Stimulated activated CD4-positive, alpha-beta T cell treated with anti-CD3 and anti-CD28 coated beads, Interleukin-1b, Interleukin-23, amount 100 ng/mL, for 1 hour (primary cell): ENCODE measurements at places on chromosomes 2 and 18.

- DNase-seq, result no peak
These were observed 643.3 kb downstream of the SOCS6 start for GRCh38 chr18:70931942-70932814.

GRCh38 chr18:21851327-21851961, 110.9 kb downstream of the MIB1 start:
- DNase-seq, result no peak

GRCh38 chr18:75592527-75592926, 165.0 kb upstream of the SMIM21 start:
- DNase-seq, result no peak

- DNase-seq, result no peak
These were observed 50.1 kb downstream of the SPRED2 start for GRCh38 chr2:65382323-65382722.

GRCh38 chr18:60163622-60164021, 209.0 kb downstream of the MC4R start:
- no peak for DNase-seq

DNA sequence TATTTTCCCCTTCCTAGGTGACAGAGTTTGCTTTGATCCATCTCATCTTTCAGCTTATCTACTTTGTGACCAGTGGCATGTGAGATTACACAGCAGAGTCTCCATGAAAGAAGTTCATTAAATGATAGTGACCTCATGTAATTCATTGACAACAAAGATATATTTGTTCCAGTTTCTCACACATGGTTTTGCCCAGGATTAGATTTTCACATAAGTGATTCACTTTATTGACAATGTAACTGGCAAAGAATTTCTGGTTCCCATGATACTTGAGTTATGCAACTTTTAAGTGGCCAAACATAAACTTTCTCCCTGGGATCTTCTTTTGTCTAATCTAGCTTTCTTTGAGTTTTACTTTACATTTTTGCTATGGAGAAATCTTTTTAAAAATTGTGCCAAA, 50.0 kb downstream of the MC4R start:
- no peak for DNase-seq

- DNase-seq, result no peak
These were observed 567.8 kb upstream of the KLHL29 start for GRCh38 chr2:22817197-22817596.

GRCh38 chr2:224016963-224017362, 22.1 kb downstream of the SERPINE2 start:
- no peak for DNase-seq

GRCh38 chr2:226667736-226668135, 131.9 kb downstream of the IRS1 start:
- DNase-seq, result no peak

GRCh38 chr2:208440716-208441115, 34.1 kb downstream of the PTH2R start:
- DNase-seq, result no peak

DNA sequence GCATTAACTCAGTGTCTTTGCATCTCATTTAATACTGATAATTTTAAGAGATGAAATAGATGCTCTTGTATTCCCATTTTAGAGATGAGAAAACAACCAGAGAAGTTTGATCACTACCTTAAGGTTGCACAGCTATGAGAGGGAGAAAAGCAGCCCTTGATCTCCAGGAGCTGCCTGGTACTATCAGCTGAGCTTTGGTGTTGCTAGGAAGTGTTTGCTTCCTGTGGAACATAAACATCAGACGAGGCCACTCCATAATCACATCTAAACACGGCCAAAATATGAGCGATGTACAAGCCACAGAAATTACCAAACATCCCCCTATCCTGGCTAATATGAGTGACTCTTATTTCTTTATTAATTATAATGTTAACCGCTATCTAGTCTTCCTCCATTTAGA, 620 bp upstream of the WDFY1 start:
- no peak for DNase-seq

- no peak for DNase-seq
These were observed 134.7 kb downstream of the ACOXL start for GRCh38 chr2:110867078-110867477.

DNA sequence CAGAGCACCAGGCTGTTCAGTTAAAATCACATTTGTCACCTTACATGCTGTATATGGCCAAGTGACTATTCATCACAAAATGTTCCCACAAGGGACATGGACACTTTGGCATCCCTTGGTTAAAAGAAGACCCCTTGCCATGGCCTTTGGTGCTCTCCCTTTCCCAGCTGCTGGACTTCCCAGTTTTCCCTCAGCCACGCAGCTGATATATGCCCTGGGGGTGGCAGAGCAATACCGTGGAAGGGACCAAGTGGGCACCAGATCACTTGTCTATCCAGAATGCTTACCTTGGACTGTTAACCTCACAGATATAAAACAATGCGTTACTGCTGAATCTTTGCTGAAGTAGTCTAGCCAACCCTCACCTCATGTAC, 35.3 kb downstream of the PAIP2B start:
- no peak for DNase-seq

DNA sequence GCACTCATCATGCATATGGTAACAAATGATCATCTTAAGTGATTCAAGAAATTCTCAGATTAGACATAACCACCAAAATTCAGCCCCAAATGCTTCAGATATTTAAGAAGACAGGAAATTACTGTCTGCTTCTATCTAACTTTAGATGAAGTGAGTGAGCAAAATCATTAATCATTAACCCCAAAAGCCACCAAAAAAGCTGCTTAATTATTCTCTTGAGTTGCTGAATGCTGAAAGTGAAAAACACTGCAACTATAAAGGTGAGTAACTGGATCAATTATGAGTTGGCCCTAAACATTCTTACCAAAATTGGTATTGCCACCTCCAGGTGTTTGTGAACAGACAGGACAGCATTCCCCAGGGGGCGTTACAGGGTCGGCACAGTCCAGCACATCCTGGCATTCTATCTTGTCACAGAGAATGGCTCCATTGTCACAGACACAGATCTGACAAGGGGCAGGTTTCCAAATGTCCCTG, 69.6 kb downstream of the COL5A2 start:
- DNase-seq, result no peak

DNA sequence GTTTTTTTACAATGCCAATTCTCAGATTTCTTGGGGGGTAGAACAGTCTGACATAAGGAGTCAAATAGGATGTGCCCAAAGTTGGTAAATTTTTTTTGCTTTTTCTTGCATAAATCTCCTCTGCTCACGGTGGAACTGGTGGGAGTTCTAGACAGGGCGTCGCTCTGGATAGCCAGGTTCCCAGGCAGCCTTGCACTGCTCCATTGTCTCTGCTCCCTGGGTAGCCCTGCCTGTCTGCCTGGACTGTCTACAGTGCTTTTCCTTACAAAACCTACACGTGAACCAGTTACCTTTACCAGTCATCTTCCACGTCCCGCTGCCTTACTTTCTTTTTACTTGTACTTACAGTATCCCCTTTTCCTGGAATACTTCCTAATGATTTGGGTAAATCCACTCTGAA, 117.1 kb downstream of the ZNF407 start:
- DNase-seq, result no peak

DNA sequence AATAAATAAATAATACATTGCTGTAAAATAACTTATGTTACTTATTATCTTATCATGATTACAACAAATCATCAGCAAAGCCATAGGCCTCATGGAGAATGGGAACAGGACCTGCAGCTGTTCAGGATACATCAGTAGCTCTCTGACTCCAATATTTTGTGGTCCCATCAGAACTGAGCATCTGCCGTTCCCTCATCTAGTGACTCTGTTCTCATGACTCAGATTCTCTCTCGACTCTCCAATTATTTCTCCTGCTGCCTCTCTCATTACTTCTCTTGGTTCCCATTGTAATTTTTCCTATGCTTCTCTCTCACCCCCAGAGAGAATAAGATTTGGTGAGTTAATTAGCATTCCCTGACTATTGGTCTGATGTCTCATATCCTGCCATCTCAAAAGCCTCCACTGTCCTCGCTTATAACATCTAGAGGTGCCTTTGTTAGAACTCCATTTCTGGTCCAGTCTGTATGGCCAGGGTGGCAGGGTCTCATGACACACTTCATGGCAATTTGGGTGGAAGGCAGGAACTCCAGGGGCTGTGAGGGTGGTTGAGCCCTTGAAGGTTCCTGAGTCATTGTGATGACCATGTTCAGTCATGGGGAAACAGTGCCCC, 78.0 kb upstream of the TANC1 start:
- DNase-seq, result no peak

DNA sequence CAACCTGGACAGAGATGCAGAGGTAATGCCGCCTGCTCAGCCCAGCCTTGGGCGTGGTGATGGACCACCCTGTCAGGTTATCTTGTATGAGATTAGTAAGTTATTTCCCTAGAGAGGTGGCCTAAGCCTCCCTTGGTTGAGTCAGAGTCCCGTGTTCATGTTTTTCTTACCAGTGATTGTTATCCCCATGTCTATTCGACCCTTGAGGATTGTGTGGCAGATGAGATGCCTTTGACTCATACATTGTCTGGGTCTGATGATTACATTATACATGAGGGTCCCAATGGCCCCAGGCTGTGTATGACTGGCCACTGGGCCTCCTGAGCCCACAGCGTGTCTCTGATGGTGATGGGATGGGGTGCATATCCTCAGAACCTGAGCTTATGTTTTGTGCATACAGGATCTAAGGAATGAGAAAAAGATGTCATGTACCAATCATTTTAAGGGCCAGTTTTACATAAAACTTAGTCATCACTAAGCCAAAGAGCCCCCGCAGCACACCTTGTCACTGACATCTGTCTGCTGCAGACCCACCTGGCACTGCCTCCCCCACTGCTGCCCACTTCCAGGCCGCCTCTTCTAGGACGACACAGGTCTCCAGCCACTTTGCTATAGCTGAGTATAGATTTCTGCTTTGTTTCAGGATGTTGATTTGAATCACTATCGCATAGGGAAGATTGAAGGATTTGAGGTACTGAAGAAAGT, 7.7 kb downstream of the PPP1R7 start:
- no peak for DNase-seq

GRCh38 chr2:6957910-6958615, 40.9 kb downstream of the RNF144A start:
- no peak for DNase-seq

DNA sequence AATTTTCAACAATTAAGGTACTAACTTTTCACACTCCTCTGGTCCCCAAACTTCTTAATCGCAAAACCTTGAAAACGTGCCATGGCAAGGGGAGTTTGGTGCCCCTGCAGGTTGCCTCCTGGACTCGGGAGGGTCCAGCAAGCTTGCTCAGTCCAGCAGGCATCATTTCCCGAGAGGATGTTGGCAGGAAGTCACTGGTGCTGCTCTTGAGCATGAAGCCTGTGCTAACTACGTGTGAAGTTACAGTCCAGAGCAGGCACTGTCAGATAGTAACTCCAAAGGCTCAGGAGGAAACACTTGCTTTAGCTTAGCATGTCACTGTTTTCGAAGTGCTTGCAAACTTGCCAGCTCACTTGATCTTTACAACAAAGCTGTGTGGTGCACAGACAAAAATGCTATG, 215.4 kb downstream of the MYCN start:
- DNase-seq, result no peak

DNA sequence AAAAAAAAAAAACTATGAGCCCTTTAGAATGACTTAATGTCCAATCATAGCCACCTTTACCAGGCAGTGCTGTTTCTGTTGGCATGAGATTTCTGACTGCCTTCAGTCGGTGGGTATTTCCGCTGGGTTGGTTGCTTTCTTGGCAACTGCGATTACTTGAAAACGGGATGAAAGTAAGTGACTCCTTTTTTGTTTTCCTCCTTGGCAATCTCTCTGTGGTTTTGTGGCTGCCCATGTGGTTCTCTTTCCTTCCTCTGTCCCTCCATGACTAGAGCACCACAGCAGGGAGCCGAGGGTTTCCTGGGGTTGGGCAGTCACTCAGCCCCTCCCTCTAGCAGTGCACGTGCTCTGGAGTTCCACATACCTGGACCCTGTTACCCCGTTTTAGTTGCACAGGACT, 112.1 kb downstream of the KLHL29 start:
- DNase-seq, result no peak

GRCh38 chr2:134337631-134338030, 83.8 kb downstream of the MGAT5 start:
- no peak for DNase-seq

DNA sequence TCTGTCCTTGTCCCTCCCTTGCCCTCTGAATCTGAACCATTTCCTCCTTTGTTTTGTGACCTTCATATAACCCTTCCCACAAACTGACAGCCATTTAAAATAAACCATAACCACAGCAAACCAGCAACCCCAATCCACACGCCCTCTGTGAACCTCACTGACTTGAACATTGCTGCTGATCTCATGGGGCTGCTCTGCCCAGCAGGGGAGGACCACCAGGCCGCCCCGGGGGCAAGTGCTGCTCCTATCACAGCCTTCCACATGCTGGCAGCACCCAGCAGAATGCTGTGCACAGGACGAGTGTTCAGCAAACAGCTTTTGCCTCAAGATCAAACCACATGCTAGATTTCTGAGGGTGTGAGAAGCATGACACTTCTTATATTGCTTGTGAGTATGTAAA, 73.9 kb upstream of the UXS1 start:
- no peak for DNase-seq

GRCh38 chr2:155748131-155748530, 584.4 kb downstream of the NR4A2 start:
- no peak for DNase-seq

DNA sequence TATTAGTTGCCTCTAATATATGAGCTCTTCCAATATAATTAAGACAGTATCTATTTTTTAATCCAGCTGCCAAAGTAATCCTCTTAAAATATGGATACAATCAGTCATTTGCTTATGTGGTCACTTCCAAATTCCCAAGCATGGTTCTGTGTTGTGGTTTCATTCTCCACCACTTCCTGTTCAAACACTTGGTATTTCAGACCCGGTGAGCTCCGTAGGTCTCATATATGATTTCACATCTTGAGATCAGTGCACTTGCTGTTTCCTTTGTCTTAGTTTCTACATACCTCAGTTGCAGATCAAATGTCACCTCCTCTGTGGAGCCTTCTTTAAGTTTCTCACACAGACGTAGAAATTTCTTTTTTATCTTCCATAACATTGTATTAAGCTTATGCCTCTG, 254.2 kb downstream of the KCNS3 start:
- no peak for DNase-seq

- DNase-seq, result no peak
These were observed 561.3 kb upstream of the FSHR start for GRCh38 chr2:49715597-49715996.

DNA sequence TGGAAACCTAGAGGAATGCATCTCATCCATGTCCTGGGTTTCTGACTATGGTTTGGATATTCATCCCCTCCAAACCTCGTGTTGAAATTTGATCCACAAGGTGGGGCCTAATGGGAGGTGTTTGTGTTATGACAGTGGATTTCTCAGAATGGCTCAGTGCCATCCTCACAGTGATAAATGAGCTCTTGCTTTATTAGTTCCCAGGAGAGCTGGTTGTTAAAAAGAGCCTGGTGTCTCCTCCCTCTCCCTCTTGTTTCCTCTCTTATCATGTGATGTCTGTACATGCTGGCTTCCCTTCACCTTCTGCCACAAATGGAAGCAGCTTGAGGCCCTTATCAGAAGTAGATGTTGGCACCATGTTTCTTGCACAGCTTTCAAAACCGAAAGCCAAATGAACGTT, 424.3 kb downstream of the DCC start:
- no peak for DNase-seq

DNA sequence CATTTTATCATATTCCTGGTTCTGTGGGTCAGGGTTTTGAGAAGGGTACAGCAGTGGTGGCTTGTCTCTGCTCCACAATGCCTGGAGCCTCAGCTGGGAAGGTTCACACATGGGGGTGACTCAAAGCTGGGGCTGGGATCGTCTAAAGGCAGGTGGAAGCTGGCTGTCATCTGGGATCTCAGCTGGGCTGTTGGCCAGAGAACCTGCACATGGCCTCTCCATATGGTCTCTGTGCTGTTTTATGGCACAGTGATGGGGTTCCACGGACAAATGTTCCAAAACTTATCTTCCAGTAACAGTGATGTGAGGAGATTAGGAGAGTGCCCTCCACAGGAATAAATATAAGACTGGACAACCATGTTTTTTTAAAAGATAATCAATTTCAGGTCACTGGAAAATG, 191.4 kb downstream of the SS18 start:
- no peak for DNase-seq
